ENCODE measurements at places on chromosomes 2 and 18.
A peak's percentile ranks its signal among the peaks of the same experiment; 100 is the strongest.

DNA sequence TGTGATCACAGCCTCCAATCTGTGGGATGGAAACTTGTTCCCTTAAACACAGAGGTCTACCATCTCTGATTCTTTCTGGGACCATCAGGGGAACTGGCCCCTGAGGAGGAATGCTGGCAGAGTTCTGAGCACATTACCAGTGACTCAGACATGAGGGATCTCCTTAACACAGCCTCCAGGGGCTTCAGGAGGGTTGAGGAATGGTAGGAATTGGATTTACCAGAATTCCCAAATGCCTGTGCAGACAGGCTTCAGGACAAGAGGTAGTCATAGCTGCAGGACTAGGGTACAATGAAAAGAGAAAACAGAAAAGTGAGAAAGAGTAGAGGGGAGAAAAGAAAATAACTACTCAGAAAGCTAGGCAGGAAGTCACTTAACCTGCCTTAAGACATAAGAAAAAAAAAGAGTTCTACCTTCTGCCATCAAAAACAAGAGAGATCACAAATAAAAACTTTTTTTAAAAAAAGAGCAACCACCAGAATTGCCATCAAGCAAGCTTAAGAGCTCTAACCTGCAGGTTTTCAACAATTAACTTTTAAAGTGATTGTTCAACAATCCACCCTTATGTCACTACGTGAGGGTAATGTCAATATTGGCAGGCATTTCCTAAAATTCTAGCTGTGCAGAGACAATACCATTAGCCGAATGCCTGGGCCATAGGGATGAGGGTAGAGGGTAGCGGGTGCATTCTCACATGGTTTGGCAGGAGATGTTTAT is 524.4 kb downstream of the BCL11A start:
- peak; percentile 56 for DNase-seq

DNA sequence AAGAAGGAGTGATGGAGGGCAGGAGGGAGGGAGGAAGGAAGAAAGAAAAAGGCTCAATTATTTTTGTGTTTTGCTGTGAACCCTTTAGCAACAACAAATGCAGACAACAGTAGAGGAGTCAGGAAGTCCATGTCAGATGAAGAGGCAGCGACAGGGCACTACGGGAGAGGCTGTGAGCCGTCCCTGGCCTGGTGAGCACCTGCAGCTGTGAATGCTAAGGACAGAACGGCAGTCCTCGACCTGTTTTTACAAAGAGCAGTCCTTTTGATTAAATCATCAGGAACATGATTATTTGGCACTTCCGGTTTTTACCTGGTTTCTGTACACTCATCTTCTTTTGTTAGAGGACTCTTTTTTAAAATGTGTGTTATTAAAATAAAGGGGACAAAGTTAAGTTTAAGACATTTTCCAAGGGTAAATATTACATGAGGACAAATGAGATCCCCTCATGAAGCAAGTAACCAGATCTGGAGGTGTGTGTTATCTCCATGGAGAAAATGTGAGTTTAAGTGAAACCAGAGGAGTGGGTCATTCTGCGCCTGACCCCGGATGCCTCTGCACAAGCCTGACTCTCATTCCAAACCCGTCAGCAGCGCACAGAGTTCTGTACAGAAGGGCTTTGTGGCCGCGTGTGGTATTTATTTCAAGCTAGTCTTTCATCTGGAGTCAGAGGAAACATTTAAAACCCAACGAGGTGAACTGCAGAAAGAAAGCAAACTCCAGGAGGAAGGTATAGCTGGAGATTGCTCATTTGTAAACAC is 492.5 kb downstream of the SOX11 start:
- DNase-seq = peak; percentile 5

DNA sequence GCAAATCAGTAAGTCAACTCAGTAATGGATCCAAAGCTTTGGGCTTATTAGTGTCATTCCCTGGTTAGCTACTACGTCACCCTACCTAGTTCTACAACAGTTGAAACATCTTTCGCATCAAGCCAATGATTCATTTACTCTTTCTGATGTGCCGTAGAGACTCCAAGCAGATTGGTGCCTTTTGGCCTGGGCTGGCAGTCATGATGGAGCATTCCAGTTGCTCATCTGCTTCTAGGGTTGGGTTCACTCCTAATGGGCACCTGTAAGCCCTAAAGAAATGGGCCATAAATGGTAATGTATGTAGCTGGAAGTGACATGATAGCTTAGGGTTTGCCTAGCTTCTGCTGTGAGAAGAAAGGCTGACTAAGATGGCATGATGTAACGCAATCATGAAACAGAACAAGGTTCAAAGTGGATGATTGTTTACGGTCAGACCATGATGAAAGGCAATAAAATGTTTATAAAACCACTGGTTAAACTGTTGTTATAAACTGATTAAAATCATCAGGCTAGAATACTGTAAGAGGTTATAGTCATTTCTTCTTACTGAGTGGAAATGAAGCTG is 20.4 kb upstream of the CCL20 start:
- no peak for DNase-seq

- DNase-seq = no peak
These were observed 47.8 kb downstream of the TRAPPC12 start for GRCh38 chr2:3427272-3427671.

DNA sequence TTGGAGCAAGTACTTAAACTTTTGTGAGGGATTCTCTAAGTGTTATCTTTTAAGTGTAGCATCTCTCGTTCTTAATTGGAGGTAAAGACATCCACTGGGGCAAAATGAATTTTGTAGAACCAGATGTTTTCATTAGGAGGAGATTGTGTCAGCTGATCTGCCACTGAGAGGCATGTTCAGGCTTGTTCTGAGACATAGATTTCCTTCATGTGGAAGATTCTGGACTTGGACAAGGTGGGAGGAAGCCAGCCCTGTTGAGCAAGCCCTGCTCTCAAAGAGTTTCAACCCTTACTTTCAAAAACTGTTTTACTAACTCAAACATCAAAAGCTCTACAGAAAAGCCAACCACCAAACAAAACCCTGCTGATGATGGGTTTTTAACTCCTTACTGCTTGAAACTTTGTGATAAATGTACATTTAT is 6.5 kb downstream of the MAP4K4 start:
- DNase-seq = no peak
